NCI-H1436 treated with DMSO at 0.1 percent for 48 hours (cell line): ENCODE measurements at places on chromosomes 16 and 17.

DNA sequence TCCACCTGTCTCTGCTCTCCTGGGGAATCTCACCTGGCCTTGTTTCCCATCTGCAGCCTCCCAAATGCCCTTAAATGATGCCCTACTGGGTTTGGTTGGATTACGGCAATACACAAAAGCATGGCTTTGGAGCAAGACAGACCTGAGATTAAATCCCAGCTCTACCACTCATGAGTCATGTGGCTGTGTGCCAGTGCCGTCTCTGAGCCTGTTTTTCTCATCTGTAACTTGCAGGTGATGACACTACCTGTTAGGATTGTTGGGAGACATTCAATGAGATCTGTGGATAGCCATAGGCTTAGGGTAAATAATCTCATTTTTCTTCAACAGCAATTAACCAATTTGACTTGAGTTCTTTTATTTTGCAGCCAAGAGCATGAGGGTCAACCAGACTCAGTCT, 240.3 kb downstream of the MAF start:
- no peak for DNase-seq

- no peak for DNase-seq
Measured at GRCh38 chr17:14738652-14738988, 437.7 kb downstream of the HS3ST3B1 start.

- no peak for DNase-seq
Measured at GRCh38 chr16:1407753-1408152, 6.8 kb downstream of the UNKL start.

DNA sequence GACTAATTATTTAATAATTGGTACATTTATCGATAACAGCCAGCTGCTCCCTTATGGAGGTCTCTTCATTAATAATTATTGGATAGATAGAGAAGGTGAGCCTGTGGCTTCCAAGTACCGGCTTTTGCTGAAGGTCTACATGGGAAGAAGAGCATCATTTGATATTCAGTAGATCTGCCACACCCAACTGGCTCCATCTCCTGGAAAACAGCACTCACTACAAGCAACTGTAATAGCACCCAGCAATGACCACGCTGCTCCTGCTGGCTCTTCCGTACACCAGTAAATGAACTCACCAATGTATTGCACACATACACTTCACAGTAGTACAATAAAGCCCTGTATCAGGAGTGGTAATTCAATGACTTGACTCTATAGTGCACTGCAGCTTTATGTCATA, 19.5 kb downstream of the MARVELD3 start:
- no peak for DNase-seq

DNA sequence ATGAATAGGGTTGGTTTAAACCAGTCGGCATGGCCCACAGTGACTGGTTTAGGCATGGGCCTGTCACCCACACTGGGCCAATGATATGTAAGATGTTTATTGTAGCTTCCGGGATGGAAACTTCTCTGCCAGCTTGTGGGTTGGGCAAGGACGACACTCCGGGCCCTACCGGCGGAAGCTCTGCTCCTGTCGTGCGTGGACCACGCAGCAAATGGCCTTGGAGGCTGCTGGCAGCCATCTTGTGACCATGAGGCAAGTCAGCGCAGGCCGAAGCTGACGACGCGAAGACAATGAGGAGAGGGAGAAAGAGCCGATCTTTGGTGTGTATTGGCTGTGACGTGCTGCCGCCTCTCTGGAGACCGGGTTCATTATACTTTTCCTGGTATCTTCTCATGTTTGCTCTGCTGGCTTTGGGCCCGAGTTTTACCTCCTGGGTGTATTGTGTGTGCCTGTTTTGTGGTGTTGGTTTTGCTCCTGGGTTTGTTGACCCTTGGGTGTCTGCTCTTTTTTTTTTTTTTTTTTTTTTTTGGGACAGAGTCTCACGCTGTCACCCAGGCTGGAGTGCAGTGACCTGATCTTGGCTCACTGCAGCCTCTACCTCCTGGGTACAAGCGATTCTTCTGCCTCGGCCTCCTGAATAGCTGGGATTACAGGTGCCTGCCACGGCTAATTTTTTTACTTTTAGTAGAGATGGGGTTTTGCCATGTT, 15.4 kb downstream of the SLC25A10 start:
- DNase-seq: peak; percentile 36
